ENCODE measurements at places on chromosomes 11 and 22.

DNA sequence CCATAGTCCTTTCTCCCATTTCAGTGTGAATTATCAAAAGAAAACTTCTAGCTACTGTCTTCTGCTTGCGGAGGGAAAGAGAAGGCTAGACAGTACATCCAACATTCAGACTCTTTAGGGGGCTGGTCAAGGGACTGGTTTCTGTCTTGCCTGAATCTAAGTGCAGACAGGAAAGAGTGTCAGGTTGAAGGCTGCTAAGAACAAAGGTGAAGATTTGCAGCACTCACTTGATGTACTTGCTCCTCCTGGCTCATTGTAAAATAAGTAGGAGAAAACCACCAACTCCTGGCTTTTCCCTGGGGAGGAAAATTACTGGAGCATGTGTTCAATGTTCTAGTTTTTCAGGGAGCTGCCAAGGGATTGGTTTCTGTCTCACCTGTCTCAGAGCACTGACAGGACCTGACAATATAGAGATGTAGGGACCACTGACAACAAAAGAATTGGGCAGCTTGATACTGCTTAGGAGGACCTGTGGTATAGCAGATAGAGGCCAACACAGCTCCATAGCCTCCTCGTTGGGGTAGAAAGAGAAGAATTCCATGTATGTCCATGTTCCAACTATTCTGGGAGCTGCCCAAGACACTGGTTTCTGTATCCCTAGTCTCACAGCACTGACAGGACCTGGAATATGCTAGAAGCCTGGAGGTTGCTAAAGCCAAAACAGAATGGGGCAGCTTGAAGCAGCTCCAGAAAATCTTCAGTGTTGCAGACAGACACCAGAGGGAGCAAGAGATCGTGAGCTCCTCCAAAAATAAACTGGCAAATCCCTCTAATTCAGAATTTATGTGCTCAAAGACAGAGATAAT, 39.7 kb upstream of the MMP12 start:
- DNase-seq: no peak

- DNase-seq: no peak
Observed at GRCh38 chr11:303363-303762, 4.0 kb upstream of the IFITM5 start.

GRCh38 chr11:94519478-94520084, 7.3 kb downstream of the C11orf97 start:
- no peak for DNase-seq

- DNase-seq: no peak
Observed at GRCh38 chr11:62450543-62451240, 31.9 kb downstream of the SCGB1A1 start.

- DNase-seq: no peak
Observed at GRCh38 chr22:25161017-25161915, 38.4 kb upstream of the CRYBB3 start.

DNA sequence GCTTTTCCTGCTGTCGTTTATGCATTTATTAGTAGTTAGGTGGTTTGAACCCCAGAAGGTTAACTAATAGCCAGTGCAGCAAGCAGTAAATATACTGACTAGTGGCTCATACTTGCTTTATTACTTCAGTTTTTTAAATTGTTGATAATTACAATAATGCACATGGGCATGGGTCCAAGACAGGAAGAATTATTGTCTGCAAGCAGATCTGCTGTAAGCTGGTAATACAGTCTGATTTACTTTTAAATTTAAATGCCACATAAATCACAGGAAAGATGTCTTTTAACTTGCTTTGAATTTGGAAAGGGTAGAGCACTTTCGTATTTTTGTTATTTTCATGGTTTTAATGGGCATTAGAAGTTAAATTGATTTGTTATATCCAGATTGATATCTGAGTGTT, 27.1 kb downstream of the APLP2 start:
- DNase-seq: no peak
